Upper lobe of right lung (tissue), 1 donor: ENCODE measurements at places on chromosomes 16 and 17. TPM values are rescaled to one million over a fixed set of nuclear protein-coding genes. Genes with fewer than 3 reads are reported as not detected.
A peak's percentile ranks its signal among the peaks of the same experiment; 100 is the strongest.

GRCh38 chr17:17922070-17922614 is 50.1 kb downstream of the TOM1L2 start:
- no peak overlapping the region for H3K27ac ChIP-seq
- peaks cover 34% of the 10 kb centered on the region for H3K4me1 ChIP-seq
- no peak overlapping the region for H3K4me3 ChIP-seq
- H3K27me3 ChIP-seq: no peaks in the 10 kb centered on the region
- H3K36me3 ChIP-seq: no peaks in the 10 kb centered on the region

DNA sequence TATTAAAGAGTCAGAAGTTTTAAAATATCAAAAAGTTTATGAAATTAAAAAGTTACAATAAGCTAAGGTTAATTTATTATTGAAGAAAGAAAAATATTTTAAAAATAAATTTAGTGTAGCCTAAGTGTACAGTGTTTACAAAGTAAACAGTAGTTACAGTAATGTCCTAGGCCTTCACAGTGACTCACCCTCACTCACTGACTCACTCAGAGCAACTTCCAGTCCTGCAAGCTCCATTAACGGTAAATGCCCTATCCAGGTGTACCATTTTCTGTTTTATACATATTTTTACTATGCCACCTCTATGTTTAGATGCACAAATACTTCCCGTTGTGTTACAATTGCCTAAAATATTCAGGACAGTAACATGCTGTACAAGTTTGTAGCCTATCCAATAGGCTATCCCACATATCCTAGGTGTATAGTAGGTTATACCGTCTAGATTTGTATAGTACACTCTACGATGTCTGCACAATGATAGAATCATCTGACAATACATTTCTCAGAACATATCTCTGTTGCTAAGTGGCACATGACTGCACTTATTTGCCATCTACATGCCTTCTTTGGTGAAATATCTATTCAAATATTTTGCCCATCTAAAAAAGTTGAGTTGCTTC is 67.2 kb upstream of the WSB1 start:
- no peaks in the 10 kb centered on the region for H3K27me3 ChIP-seq
- no peak overlapping the region for H3K4me3 ChIP-seq
- H3K27ac ChIP-seq: no peak overlapping the region
- no peaks in the 10 kb centered on the region for H3K36me3 ChIP-seq
- H3K4me1 ChIP-seq: no peaks in the 10 kb centered on the region

DNA sequence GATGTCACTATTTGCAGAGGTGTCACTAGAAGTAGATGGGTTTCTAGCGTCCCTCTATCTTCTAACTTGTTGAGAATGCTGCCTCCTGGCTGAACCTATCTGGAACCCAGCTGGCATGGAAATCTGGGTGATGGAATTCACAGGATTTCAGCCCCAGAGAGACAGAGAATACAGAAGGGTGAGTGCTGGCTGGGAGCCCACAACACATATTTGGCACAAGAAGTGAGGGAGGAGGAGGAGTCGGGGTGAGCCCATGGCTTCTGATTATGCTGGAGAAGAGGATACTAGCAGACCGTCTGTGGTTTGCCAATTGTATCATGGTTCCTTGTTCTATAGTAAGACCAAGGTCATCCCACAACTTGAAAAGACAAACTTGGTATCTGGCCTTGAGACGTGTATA is 557.8 kb upstream of the SALL1 start:
- H3K4me1 ChIP-seq: no peaks in the 10 kb centered on the region
- no peaks in the 10 kb centered on the region for H3K27me3 ChIP-seq
- H3K27ac ChIP-seq: no peak overlapping the region
- H3K4me3 ChIP-seq: no peak overlapping the region

DNA sequence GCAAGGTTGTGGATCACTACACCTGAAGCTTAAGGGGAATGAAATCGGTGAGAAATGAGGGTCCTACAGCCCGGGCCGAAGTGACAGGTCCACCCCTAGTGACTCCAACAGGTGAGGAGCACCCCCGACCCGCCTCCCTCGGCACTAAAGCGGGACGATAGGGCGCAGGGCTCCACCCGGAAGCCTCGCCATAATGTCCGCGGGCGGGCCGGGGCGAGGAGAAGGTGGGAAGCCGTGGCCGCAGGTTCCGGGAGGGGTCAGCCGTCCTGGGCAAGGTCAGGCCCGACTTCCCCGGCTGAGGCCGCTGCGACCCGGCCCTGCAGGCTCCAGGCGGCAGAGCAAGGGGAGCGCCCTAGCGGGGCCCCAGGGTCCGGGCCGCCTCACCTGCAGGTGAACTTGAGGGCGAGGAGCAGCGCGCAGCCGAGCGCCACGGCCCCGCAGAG is 543 bp downstream of the TXNDC11 start:
- peak overlapping the region; percentile 82 for H3K4me3 ChIP-seq
- peak overlapping the region; percentile 95 for H3K27ac ChIP-seq
- no peaks in the 10 kb centered on the region for H3K27me3 ChIP-seq
- peaks cover 10% of the 10 kb centered on the region for H3K36me3 ChIP-seq

- H3K4me3 ChIP-seq: no peak overlapping the region
- DNase-seq: peak; percentile 59
- H3K27me3 ChIP-seq: no peaks in the 10 kb centered on the region
- H3K27ac ChIP-seq: no peak overlapping the region
- peaks cover 28% of the 10 kb centered on the region for H3K4me1 ChIP-seq
- H3K36me3 ChIP-seq: peaks cover 6% of the 10 kb centered on the region
These were observed 1.0 kb downstream of the VTN start for GRCh38 chr17:28368915-28369683.

- H3K27ac ChIP-seq: no peak overlapping the region
- peaks cover 8% of the 10 kb centered on the region for H3K4me1 ChIP-seq
- peak; percentile 79 for DNase-seq
- no peaks in the 10 kb centered on the region for H3K27me3 ChIP-seq
- no peaks in the 10 kb centered on the region for H3K36me3 ChIP-seq
These were observed 7.4 kb upstream of the TMEM220 start for GRCh38 chr17:10737168-10737622.

Gene KCNJ18
- total RNA-seq: not detected

Gene MYH8
- total RNA-seq: not detected

Gene MT4
- total RNA-seq: not detected

DNA sequence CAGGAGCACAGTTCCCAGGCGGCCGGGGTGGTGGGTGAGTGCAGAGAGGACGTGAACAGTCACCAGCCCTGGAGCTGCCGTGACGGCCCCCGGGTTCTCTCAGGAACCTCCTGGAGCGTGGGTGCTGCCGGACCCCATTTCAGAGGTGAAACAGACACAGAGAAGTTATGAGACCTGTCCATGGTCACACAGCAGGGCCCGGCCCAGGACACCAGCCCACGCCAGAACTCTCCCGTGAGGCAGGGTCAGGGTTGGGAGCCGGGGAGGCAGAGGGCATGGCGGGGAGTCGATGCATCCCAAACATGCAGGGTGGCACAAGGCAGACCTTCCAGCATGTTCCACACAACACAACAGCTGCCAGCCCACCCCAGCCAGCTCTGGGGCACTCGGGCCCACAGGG is 3.8 kb upstream of the PVALEF start:
- H3K27ac ChIP-seq: no peak overlapping the region
- peaks cover 10% of the 10 kb centered on the region for H3K4me1 ChIP-seq
- no peaks in the 10 kb centered on the region for H3K36me3 ChIP-seq

Gene PPY
- total RNA-seq: not detected

GRCh38 chr17:40038882-40039513 is 15.2 kb downstream of the MED24 start:
- no peak for DNase-seq
- H3K36me3 ChIP-seq: peaks cover 41% of the 10 kb centered on the region
- no peaks in the 10 kb centered on the region for H3K27me3 ChIP-seq
- peak overlapping the region; percentile 82 for H3K27ac ChIP-seq

GRCh38 chr16:16062023-16062937 is 112.9 kb downstream of the ABCC1 start:
- no peak for DNase-seq
- H3K36me3 ChIP-seq: peaks cover 43% of the 10 kb centered on the region
- no peak overlapping the region for H3K4me3 ChIP-seq
- peaks cover 13% of the 10 kb centered on the region for H3K4me1 ChIP-seq

- no peak overlapping the region for H3K4me3 ChIP-seq
- H3K27ac ChIP-seq: peak overlapping the region; percentile 18
- peak; percentile 89 for DNase-seq
- H3K27me3 ChIP-seq: no peaks in the 10 kb centered on the region
- peaks cover 10% of the 10 kb centered on the region for H3K4me1 ChIP-seq
These were observed 10.1 kb downstream of the P3H4 start for GRCh38 chr17:41801374-41802271.

Gene SCPEP1
- total RNA-seq: 176 TPM

DNA sequence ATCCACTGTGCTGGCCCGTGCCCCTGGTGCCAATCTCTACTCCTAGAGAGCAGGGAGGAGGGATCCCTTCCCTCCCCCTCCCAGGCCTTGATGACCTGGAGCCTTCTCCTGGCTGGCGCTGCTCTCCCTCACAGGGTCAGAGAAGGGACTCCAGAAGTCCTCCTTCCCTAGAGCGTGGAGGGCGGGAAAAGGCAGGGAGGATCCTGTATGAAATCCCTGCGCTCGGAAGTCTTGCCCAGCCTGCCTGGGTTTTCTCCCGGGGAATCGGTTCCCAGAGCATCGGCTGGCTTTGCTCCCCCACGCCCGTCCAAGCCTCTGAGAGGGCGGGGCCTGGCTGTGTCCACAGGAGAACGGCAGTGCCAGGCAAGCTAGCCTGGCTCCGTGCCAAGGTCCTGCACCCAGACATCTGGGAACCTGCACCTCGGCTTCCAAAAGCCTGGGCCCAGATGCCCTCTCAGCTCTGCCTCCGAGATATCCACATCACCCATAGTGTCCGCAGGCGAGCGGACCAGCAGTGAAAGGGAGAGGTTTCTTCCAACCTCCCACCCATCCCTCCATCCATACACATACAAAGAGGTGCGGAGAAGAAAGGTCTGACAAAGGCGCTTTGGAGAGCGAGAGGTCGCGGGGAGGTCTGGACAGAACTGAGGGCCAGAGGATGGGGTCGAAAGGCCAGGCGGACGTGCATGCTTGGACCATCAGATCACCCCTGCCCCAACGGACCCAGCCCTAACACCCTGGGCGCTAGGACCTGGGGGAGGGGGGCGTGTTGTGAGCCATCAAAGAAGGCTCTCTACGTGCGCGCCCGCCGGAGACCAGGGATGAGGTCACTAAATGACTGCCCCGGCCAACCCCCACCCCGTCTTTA is 1.1 kb downstream of the MPP2 start:
- no peaks in the 10 kb centered on the region for H3K36me3 ChIP-seq
- peak; percentile 77 for DNase-seq
- H3K4me3 ChIP-seq: peak overlapping the region; percentile 54
- no peak overlapping the region for H3K27ac ChIP-seq
- H3K4me1 ChIP-seq: peaks cover 27% of the 10 kb centered on the region

- H3K36me3 ChIP-seq: no peaks in the 10 kb centered on the region
- peaks cover 33% of the 10 kb centered on the region for H3K4me1 ChIP-seq
- H3K27me3 ChIP-seq: no peaks in the 10 kb centered on the region
- peak overlapping the region; percentile 68 for H3K4me3 ChIP-seq
- peak; percentile 78 for DNase-seq
- peak overlapping the region; percentile 77 for H3K27ac ChIP-seq
These were observed 725 bp upstream of the SPHK1 start for GRCh38 chr17:76383546-76384221.

GRCh38 chr17:38512473-38513058 is 84.3 kb downstream of the ARHGAP23 start:
- no peak for DNase-seq
- no peak overlapping the region for H3K27ac ChIP-seq
- H3K36me3 ChIP-seq: peaks cover 3% of the 10 kb centered on the region

- no peaks in the 10 kb centered on the region for H3K27me3 ChIP-seq
- no peak for DNase-seq
- no peak overlapping the region for H3K27ac ChIP-seq
- no peaks in the 10 kb centered on the region for H3K36me3 ChIP-seq
- peak overlapping the region; percentile 30 for H3K4me3 ChIP-seq
These were observed 2.0 kb downstream of the P2RX1 start for GRCh38 chr17:3914312-3914670.

Gene G6PC1
- not detected for total RNA-seq

DNA sequence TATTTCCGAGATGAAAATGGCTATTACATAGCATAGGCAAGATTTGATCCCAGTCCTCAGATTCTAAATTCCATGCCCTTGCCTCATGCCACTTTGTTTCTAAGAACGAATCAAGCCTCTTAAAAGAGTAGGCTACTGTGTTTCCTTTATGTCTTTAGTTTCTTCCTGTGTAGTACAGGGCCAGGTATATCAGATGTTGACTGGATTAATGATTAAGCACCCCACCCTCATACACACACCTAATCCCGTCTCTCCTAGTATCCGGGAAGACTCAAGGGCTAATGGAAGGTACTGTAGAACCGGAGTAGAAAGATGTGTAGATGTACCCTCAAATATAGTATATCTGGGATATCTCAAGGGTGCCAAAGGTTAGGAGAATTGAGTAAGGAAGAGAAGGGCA is 6.7 kb downstream of the TOM1L1 start:
- no peak overlapping the region for H3K27ac ChIP-seq
- H3K4me1 ChIP-seq: no peaks in the 10 kb centered on the region
- H3K4me3 ChIP-seq: no peak overlapping the region
- no peaks in the 10 kb centered on the region for H3K27me3 ChIP-seq
- H3K36me3 ChIP-seq: no peaks in the 10 kb centered on the region

- no peak overlapping the region for H3K4me3 ChIP-seq
- H3K36me3 ChIP-seq: no peaks in the 10 kb centered on the region
- no peak overlapping the region for H3K27ac ChIP-seq
- no peak for DNase-seq
- no peaks in the 10 kb centered on the region for H3K4me1 ChIP-seq
These were observed 238.0 kb downstream of the SNX29 start for GRCh38 chr16:12214509-12214908.

Gene ENPP7
- total RNA-seq: not detected

DNA sequence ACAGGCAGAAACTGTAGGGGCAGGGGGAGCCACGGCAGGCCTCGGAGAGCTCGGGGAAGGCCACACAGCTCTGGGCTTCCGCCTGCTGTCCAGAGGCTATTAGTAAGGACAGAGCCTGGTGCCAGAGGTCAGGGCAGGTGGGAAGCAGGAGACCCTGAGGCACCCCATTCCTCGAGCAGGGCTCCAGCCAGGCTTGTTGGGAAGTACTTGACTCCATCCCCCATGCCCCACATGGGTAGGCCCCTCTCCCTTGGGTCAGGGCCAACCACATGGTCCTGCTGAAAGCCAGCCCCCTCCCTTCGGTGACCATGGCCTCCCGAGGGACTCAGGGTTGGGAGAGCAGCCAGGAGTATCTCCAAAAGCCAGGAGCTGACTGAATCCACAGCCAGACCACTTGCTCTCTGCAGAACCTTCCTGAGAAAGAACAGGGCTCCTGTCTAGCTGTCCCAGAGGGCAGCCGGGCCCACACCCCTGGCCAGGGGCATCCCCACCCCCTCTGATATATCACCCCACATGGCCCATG is 17.4 kb upstream of the MPRIP start:
- peak; percentile 56 for DNase-seq
- no peaks in the 10 kb centered on the region for H3K36me3 ChIP-seq
- no peaks in the 10 kb centered on the region for H3K27me3 ChIP-seq
- no peak overlapping the region for H3K4me3 ChIP-seq
- no peak overlapping the region for H3K27ac ChIP-seq

GRCh38 chr16:66365651-66366050 is 840 bp upstream of the CDH5 start:
- H3K36me3 ChIP-seq: no peaks in the 10 kb centered on the region
- peak overlapping the region; percentile 75 for H3K27ac ChIP-seq
- H3K27me3 ChIP-seq: no peaks in the 10 kb centered on the region
- peak overlapping the region; percentile 51 for H3K4me3 ChIP-seq
- DNase-seq: no peak

GRCh38 chr17:42891539-42892152 is 9.0 kb upstream of the G6PC1 start:
- peaks cover 49% of the 10 kb centered on the region for H3K4me1 ChIP-seq
- no peaks in the 10 kb centered on the region for H3K27me3 ChIP-seq
- no peaks in the 10 kb centered on the region for H3K36me3 ChIP-seq
- no peak for DNase-seq
- peak overlapping the region; percentile 66 for H3K27ac ChIP-seq
- no peak overlapping the region for H3K4me3 ChIP-seq
